ENCODE measurements at places on chromosomes 2 and 18.
A peak's percentile ranks its signal among the peaks of the same experiment; 100 is the strongest.

DNA sequence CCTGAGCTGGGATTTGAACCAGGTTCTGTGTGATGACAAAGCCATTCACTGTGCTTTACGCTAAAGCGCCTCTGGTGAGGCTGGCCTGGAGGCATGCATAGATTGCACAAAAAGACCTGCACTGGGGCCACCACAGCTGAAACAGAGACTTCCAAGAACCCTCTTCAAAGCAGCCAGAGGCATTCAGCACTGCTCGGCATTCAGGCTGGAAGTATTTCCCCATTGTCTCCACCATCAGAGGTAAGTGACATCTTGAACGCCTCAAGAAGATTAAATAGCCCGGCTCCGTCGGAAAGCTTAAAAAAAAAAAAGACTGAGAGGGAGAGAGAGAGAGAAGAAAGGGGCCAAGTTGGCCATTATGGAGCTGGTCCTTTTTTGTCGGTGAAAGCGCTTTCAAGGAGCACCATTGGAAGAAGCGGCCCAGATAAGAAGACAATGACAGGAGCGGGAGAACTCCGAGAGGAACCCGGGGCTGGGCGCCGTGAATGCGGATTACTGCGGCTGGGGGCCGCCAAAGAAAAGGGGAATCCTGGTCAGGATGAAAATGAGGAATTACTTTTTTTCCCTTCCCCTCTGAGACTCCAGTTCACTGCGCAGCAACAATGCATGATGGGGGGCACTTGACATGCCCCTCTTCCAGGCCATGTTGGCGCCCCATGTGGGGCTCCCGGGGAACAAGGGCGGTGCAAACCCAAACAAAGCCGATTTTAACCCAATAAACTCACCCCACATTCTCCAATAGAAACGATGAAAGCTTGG lies 228.3 kb downstream of the MYCN start:
- H3K27ac ChIP-seq: no peak overlapping the region
- H3K36me3 ChIP-seq: no peaks in the 10 kb centered on the region
- no peaks in the 10 kb centered on the region for H3K4me1 ChIP-seq
- no peak for DNase-seq

GRCh38 chr2:207123335-207123744 lies 42.4 kb downstream of the KLF7 start:
- no peak overlapping the region for H3K4me3 ChIP-seq
- no peaks in the 10 kb centered on the region for H3K36me3 ChIP-seq
- no peaks in the 10 kb centered on the region for H3K27me3 ChIP-seq
- no peak overlapping the region for H3K27ac ChIP-seq
- DNase-seq: no peak

DNA sequence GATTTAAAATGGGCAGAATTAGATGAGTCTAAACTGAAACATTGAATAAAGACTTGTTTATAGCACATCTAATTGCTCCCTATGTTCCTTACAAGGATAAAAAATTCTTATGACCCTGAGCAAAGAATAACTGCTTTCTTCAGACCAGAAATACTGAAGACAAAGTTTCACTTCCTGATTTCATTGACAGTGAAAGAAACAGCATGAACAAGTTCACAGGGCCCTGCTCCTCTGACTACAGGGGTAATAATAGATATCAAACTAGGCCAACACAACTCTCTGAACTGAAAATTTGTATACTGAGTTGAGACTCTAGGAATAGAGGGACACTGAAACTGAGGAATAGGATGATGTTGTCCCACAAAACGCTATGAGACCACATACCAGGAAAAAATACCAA lies 1383.3 kb upstream of the CDH2 start:
- DNase-seq: no peak
- H3K27ac ChIP-seq: no peak overlapping the region
- H3K4me1 ChIP-seq: no peaks in the 10 kb centered on the region
- H3K4me3 ChIP-seq: no peak overlapping the region
- H3K27me3 ChIP-seq: no peaks in the 10 kb centered on the region

GRCh38 chr18:26044807-26045206 lies 45.6 kb downstream of the SS18 start:
- H3K4me3 ChIP-seq: no peak overlapping the region
- H3K4me1 ChIP-seq: no peaks in the 10 kb centered on the region
- H3K36me3 ChIP-seq: peaks cover 8% of the 10 kb centered on the region
- H3K27me3 ChIP-seq: no peaks in the 10 kb centered on the region
- no peak overlapping the region for H3K27ac ChIP-seq

DNA sequence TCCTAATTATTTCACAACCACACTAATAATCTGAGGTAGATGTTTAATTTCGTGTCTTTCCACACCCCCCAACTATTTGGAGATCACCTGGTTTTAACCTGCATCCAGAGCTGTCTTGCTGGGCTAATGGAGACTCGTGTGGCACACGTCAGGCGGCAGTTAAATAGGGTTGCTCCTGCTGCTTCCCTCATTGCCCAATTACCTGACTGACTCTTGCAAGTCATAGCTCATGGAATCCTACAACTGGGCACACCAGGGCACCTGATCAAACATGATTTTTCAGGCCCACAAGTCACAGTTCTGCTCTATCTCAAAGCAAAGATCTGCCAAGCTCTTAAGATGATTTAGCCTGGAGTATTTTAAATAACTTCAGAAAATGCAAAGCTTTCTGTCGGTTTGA lies 1430.4 kb upstream of the ACVR2A start:
- no peak for DNase-seq
- no peak overlapping the region for H3K27ac ChIP-seq
- H3K4me3 ChIP-seq: no peak overlapping the region
- H3K27me3 ChIP-seq: no peaks in the 10 kb centered on the region

DNA sequence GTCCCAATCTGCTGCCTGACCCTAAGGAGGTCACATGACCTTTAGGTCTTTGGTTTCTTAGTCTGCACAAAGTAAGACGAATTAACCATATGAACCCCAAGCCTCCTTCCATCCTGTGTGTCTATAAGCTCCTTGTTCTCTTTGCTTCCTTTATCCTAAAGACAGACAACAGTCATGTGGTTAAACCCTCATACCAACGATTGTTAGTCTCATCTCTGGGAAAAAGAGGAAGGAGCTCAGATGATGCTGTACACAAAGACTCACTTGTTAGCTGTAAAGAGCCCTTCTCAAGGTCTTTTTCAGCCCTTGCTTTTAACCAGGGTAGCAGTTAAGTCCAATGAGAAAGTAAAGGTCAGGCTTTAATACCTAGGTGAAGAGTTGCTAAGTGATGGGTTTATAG lies 443.7 kb downstream of the TNS1 start:
- no peak for DNase-seq
- H3K36me3 ChIP-seq: no peaks in the 10 kb centered on the region
- no peak overlapping the region for H3K27ac ChIP-seq
- no peaks in the 10 kb centered on the region for H3K4me1 ChIP-seq

GRCh38 chr2:232026910-232027309 lies 65.4 kb downstream of the DIS3L2 start:
- no peaks in the 10 kb centered on the region for H3K36me3 ChIP-seq
- H3K27me3 ChIP-seq: no peaks in the 10 kb centered on the region
- DNase-seq: no peak

DNA sequence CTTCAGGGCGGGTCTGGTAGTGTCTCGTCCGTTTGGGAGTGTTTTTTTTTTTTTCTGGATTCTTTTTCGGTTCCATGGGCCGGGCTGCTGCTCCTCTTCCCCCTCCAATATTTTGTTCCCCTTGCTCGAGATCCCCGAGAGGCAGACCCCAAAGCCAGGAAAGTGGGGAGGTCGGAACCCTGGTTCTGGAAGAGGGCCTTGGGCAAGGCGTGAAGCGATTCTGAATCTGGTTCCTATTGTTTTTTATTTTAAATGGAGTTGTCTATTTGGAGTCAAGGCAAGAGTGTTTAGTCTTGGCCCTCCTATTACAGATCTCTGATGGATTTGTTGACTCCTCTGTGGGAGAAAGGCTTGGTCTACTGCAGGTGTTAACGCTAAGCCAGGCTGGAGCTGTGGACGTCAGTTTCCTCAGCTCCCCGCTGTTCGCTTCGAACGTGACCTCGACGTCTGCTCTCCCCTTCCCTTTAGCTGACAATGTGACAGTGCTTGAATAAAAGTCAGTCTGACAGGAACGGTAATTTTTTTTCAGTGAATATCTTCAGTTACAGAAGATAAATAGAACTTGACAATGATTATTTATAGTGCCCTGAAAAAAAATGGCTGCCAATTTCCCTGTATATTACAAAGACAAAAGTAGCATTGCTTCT lies 683 bp upstream of the DNAJC27 start:
- peak overlapping the region; percentile 99 for H3K27ac ChIP-seq
- peaks cover 13% of the 10 kb centered on the region for H3K4me1 ChIP-seq
- peak; percentile 54 for DNase-seq
- no peaks in the 10 kb centered on the region for H3K36me3 ChIP-seq

GRCh38 chr18:48531082-48531403 lies 7.8 kb upstream of the CTIF start:
- H3K27ac ChIP-seq: no peak overlapping the region
- H3K36me3 ChIP-seq: no peaks in the 10 kb centered on the region
- no peak for DNase-seq
- no peaks in the 10 kb centered on the region for H3K27me3 ChIP-seq

DNA sequence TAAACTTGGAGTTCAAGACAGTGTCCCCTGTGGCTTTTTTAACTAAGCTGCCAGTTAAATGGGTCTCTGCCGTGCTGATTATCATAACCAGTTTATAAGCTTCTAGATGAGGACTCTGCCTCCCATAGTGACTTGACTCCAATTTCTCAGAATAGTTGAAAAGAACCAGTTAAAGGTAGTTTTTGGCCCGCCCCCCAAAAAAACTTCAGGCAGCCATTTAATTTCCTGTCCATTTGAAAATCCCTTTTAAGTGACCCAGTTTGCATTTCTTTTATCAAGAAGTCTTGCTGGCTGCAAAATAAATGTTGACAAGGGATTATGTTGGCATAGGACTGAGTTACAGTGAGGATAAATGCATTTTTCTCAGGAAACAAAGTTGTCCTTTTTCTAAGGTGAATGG lies 2.3 kb downstream of the SLC20A1 start:
- H3K27ac ChIP-seq: no peak overlapping the region
- no peak for DNase-seq
- no peaks in the 10 kb centered on the region for H3K27me3 ChIP-seq
- peaks cover 67% of the 10 kb centered on the region for H3K4me1 ChIP-seq

- no peak overlapping the region for H3K27ac ChIP-seq
- no peak overlapping the region for H3K4me3 ChIP-seq
- no peak for DNase-seq
- no peaks in the 10 kb centered on the region for H3K36me3 ChIP-seq
Measured at GRCh38 chr18:10559553-10560451, 34.0 kb downstream of the NAPG start.

- no peaks in the 10 kb centered on the region for H3K27me3 ChIP-seq
- DNase-seq: peak; percentile 71
- H3K4me3 ChIP-seq: no peak overlapping the region
- peak overlapping the region; percentile 6 for H3K27ac ChIP-seq
Measured at GRCh38 chr2:20212871-20213503, 11.9 kb downstream of the SDC1 start.

DNA sequence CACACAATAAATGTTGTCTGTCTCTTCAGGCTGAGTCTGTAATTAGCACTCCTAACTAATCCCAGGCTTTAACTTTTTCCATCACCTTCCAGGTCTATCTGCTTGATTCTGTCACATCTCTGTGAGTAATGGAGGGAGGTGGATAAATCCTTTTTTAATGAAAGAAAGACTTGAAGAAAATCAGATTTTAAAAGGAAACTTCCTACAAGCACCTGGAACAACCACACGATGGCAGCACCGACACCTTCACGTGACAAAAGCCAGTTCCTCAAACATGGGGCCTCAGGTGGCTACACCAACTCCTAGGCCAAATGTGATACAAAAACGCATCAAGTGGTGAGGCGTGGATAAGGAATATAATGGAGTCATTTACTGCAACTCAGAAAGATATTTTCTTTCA lies 41.8 kb downstream of the TGFBRAP1 start:
- no peak for DNase-seq
- no peaks in the 10 kb centered on the region for H3K4me1 ChIP-seq
- no peaks in the 10 kb centered on the region for H3K27me3 ChIP-seq
- peaks cover 81% of the 10 kb centered on the region for H3K36me3 ChIP-seq
- no peak overlapping the region for H3K4me3 ChIP-seq

- H3K4me3 ChIP-seq: no peak overlapping the region
- H3K36me3 ChIP-seq: no peaks in the 10 kb centered on the region
- no peak overlapping the region for H3K27ac ChIP-seq
- no peaks in the 10 kb centered on the region for H3K4me1 ChIP-seq
Measured at GRCh38 chr2:222813177-222813843, 47.5 kb upstream of the ACSL3 start.

DNA sequence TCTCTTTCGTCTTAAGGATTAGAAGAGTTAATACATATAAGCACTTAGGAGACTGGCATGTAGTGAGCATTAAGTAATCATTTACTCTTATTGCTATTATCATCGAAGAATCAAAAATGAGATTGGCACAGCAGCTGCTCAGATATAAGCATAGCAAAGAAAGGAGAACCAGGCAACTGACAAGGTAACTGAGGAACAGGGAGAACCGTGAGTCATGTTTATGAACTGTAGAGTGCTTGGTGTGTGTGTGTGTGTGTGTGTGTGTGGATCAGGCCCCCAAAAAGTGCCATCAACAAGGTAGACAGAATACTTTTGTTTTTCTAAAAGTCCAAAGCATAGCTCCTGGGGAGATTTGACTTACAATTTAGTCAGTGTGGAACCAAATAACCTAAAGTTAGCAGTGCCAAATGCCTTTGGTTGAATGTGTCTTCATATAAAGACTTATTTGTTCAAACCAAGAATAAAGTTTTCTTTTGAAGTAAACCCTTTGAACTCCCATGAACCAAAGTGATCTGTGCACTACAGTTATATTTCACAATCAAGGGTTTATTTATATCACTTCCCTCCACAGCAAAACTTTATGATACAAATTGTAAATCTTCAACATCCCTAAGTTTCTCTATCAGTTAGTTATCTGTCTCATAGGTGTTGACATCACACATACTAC lies 660.6 kb downstream of the NYAP2 start:
- no peaks in the 10 kb centered on the region for H3K36me3 ChIP-seq
- no peak for DNase-seq
- no peak overlapping the region for H3K4me3 ChIP-seq
- no peaks in the 10 kb centered on the region for H3K4me1 ChIP-seq

GRCh38 chr18:41922176-41922575 lies 32.9 kb upstream of the PIK3C3 start:
- no peak for DNase-seq
- H3K27me3 ChIP-seq: no peaks in the 10 kb centered on the region
- H3K27ac ChIP-seq: no peak overlapping the region
- H3K4me3 ChIP-seq: no peak overlapping the region
- no peaks in the 10 kb centered on the region for H3K36me3 ChIP-seq
- peaks cover 4% of the 10 kb centered on the region for H3K4me1 ChIP-seq

DNA sequence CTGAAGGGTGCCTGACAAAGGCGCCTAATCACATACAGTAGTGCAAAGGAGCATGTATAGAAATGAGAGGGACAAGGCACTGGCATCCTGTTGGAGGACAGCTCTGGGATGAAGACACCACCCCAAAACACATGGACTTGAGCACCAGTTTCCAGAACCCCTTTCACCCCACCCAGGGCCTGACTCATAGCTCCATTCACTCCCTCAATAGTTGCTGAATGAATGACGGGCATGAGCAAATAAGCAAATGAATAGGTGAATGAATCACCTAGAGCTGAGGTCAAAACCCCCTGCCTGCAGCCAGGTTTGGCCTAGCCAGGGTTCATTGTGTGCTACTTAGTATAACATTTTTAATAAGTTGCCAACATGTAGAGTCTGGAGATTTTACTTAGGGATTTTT lies 66.3 kb downstream of the NRP2 start:
- H3K4me3 ChIP-seq: no peak overlapping the region
- peak overlapping the region; percentile 49 for H3K27ac ChIP-seq
- H3K4me1 ChIP-seq: peaks cover 6% of the 10 kb centered on the region
- no peaks in the 10 kb centered on the region for H3K36me3 ChIP-seq
- no peaks in the 10 kb centered on the region for H3K27me3 ChIP-seq

- peaks cover 8% of the 10 kb centered on the region for H3K4me1 ChIP-seq
- H3K27me3 ChIP-seq: no peaks in the 10 kb centered on the region
- no peaks in the 10 kb centered on the region for H3K36me3 ChIP-seq
- H3K4me3 ChIP-seq: peak overlapping the region; percentile 27
- H3K27ac ChIP-seq: no peak overlapping the region
- DNase-seq: no peak
Measured at GRCh38 chr2:58429014-58429875, 188.1 kb upstream of the FANCL start.
